RCC 7860 (cell line): ENCODE measurements at places on chromosomes 6 and 20.

DNA sequence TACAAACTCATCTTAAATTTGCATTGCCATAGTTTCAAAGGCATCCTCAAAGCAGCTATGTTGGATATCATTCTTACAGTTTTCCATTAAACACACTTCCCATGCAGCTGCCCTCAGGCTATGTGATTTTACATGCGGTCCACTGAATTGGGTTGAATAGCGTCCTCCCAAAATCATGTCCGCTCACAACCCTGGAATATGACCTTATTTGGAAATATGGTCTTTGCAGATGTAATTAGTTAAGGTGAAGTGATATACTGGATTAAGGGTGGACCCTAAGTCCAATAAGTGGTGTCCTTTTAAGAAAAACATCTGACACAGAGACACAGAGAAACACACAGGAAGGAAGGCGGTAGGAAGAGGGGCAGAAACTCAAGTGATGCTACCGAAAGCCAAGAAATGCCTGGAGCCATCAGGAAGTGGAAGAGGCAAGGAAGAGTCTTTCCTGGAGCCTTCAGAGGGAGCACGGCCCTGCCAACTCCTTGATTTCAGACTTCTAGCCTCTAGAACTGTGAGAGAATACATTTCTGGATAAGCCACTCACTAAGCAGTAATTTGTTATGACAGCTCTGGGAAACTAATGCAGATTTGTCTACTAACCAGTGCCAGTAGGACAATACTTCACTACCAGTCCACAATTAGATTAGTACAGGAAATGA is 42.7 kb upstream of the NHSL1 start:
- DNase-seq: no peak

DNA sequence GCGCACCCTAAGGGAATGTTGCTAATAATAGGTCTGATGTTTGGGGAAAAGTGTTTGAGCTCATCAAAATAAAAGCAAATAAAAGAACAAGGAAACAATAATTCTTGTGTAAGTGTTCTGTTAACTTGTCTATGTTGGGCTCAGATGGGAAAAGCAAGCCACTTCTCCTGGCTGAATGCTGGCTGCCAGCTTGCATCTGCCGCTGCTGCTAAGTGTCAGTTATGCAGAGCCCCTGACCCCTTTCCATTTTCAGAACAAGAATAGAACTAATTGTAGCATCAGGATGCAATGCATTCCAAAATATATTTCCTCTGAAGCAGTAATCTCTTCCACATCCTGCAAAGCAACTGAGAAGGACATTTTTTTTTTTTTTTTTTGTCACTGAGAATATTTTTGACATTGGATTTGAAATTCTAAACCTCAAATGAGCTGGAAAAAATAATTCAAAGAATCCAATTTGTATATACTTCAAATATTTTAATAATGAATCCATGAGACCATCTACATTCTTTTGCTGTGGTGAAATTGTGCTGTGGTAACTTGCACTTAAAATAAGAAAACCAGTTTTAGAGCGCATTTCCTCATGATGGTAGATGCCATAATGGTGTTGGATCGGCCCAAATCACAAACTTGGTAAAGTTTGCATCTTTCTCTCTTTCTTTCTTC is 43.9 kb upstream of the DEK start:
- peak; percentile 13 for DNase-seq

- no peak for DNase-seq
Observed at GRCh38 chr6:131255434-131255833, 120.2 kb downstream of the AKAP7 start.

DNA sequence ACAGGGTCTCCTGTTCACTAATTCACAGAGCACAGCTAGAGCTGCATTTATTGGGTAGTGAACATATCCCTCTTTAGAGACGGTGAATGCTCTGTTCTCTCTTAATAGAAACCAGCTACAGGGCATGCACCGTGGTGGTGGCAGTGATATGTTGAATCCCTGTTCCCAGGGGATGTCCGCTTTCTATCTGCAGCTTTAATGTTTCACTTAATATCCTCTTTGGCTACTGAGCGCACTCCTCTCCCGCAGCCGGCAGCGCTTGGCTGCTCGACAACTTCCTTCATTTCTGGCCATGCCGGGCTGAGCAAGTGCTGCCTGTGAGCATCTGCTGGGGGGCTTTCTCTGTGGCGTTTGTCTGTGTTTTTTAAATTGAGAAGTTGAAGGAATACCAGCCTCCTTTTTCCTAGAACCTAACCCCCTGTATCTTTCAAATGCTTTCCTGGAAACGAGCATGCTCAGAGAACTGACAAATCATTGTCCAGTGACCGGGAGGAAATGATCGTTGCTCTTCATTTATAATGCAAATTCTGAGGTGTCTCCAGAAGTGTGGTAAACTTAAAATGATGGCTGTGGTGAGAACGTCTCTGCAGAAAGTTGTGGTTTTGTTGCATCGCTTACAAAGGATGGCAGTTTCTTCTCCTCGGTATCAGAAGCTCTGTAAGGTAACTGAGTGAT is 297.9 kb downstream of the UTRN start:
- no peak for DNase-seq

DNA sequence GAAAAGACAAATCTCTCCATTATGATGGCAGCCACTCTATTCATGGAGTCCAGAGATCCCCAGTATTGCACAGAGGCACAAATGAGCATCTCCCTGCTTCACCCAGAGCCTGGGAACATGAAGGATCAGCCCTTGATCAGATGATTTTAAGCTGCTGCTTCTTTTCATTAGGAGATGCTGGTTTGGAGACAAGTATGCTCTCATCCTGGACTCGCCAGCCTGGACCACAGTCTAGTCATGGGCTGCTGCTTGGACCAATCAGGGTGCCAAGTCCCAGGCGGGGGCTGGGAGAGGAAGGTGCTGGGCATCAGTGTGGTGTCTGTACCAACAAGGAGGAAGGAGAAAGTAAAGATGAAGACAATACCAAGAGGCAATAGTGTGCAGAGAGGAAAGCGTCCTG is 195.7 kb upstream of the FOXQ1 start:
- DNase-seq: no peak

GRCh38 chr6:133474516-133474915 is 233.4 kb downstream of the EYA4 start:
- no peak for DNase-seq
